Body of pancreas (tissue), 4 donors: ENCODE measurements at places on chromosomes 2 and 18. TPM values are rescaled to one million over a fixed set of nuclear protein-coding genes. Genes with fewer than 3 reads are reported as not detected.

DNA sequence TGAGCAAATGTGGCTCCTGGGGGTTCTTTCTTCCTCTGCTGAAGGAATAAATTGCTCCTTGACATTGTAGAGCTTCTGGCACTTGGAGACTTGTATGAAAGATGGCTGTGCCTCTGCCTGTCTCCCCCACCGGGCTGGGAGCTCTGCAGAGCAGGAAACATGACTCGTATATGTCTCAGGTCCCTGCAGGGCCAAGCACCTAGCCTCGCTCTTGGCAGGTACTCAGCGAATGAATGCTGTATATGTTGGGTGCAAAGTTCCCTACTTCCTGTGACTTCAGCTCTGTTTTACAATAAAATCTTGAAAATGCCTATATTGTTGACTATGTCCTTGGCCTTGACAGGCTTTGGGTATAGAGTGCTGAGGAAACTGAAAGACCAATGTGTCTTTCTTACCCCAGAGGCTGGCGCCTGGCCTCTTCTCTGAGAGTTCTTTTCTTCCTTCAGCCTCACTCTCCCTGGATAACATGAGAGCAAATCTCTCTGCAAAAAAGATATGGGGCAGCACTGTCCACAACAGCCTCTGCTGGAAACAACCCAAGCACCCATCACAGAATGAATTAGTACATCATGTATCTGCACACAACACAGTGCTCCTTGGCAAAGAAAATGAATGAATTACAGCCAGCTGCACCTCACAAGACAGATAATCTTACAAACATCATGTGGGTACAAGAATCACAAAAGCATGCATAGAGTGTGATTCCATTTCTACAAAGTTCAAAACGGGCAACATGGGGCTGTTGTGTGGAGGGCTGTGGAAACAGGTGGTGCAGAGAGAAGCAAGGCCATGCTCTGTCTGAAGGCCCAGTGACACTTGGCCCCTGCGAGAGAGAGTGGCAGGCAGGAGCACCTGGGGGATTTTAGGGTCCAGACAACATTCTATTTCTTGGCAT, 6.6 kb downstream of the IL1RN start:
- no peaks in the 10 kb centered on the region for H3K27me3 ChIP-seq
- H3K36me3 ChIP-seq = no peaks in the 10 kb centered on the region
- peaks cover 10% of the 10 kb centered on the region for H3K4me1 ChIP-seq
- no peak for DNase-seq

- H3K4me3 ChIP-seq = no peak overlapping the region
- H3K4me1 ChIP-seq = peaks cover 15% of the 10 kb centered on the region
- no peaks in the 10 kb centered on the region for H3K27me3 ChIP-seq
These were observed 91.6 kb downstream of the THNSL2 start for GRCh38 chr2:88261725-88262124.

GRCh38 chr2:157337978-157338377, 12.4 kb upstream of the ERMN start:
- no peaks in the 10 kb centered on the region for H3K36me3 ChIP-seq
- H3K4me1 ChIP-seq = peaks cover 5% of the 10 kb centered on the region
- H3K27me3 ChIP-seq = no peaks in the 10 kb centered on the region
- no peak overlapping the region for H3K27ac ChIP-seq
- DNase-seq = no peak

- no peak for DNase-seq
- H3K36me3 ChIP-seq = no peaks in the 10 kb centered on the region
- H3K4me1 ChIP-seq = peaks cover 5% of the 10 kb centered on the region
These were observed 17.5 kb downstream of the LYPD1 start for GRCh38 chr2:132652474-132652873.

DNA sequence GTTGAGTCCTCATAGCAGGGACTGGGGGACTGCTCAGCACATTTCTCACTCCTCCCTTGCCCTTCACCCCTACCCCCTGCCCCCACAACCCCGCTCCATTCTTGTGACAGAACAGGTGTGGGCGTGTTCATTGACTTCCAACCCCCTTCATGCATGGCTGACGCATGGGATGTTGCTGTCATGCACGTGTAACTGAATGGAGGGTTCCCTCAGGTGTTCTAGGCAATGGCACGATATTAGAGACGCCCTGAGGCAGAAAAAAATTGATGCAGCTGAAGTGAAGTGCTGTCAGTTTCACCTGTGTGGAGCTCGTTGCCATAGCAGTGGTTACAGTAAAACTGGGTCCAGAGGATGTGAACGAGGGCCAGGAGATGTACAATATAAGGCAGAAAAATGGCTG, 6.5 kb upstream of the THOC1 start:
- H3K4me1 ChIP-seq = peaks cover 4% of the 10 kb centered on the region
- peaks cover 3% of the 10 kb centered on the region for H3K27me3 ChIP-seq
- no peak overlapping the region for H3K27ac ChIP-seq
- DNase-seq = no peak
- H3K4me3 ChIP-seq = no peak overlapping the region

DNA sequence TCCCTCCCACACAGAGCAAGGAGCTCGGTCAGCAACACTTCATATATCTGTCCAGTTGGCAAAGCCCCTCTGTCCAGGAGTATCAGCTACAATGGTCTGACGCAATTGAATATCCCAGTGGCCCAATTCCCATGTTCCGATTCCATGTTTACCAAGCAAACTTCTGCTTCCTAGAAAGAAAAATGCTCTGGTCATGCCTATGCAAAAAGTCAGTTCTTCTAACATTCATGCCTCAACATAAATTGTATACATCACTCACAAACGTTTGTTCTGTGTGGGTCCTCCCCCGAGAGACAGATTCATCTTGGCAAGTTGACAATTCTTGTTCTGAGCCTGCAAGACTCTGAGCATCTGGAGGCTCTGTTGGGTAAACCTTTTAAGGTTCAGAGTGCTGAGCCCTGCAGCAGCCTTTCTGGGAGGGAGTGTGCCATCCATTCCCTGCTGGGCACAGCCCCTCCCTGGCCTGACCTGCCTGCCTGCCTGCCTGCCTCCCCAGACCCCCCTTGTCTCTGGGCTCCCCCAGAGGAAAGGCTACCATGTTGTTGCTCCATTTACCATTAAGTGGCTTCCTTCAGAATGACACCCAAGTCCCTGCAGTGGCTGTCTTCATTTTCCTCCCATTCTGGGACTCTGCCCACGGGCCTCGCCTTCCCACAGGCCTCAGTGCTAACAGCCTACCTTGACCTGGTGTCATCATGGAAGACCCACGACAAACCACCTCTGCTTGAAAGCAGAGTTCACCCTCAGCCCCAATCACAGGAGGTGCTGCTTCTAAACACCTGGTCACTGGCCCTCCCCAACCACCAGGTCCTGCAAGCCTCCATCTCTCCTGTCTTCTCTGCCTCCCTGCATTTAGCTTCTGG, 37.6 kb upstream of the TAF1B start:
- H3K4me1 ChIP-seq = peaks cover 28% of the 10 kb centered on the region
- DNase-seq = no peak
- no peaks in the 10 kb centered on the region for H3K27me3 ChIP-seq
- H3K27ac ChIP-seq = no peak overlapping the region
- no peak overlapping the region for H3K4me3 ChIP-seq
- H3K36me3 ChIP-seq = no peaks in the 10 kb centered on the region

- H3K4me1 ChIP-seq = no peaks in the 10 kb centered on the region
- H3K4me3 ChIP-seq = no peak overlapping the region
- H3K27ac ChIP-seq = no peak overlapping the region
- DNase-seq = peak; percentile 17
- H3K27me3 ChIP-seq = no peaks in the 10 kb centered on the region
These were observed 99.1 kb upstream of the HDAC4 start for GRCh38 chr2:239499726-239500573.

GRCh38 chr2:120496235-120496634, 150.3 kb downstream of the INHBB start:
- no peaks in the 10 kb centered on the region for H3K4me1 ChIP-seq
- DNase-seq = no peak
- H3K4me3 ChIP-seq = no peak overlapping the region
- no peaks in the 10 kb centered on the region for H3K27me3 ChIP-seq

DNA sequence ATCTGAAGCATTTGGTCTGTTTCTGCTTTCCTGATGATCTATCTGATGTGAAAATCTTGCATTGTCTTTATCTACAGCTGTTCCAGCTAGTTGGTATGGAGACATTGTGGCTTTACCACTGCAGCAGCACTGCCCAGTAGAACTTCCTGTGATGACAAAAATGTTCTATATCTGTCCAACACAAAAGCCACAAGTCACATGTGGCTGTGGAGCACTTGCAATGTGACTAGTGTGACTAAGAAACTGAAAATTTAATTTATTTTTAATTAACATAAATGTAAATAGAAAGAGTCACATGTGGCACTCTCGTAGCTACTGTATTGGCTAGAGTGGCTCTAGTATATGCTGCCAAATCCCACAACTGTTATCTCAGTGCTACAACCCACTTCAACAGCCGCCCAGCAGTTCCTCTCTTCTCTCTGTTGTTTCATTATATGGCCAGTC, 425.7 kb downstream of the SETBP1 start:
- H3K27ac ChIP-seq = no peak overlapping the region
- no peak overlapping the region for H3K4me3 ChIP-seq
- H3K36me3 ChIP-seq = no peaks in the 10 kb centered on the region
- H3K4me1 ChIP-seq = no peaks in the 10 kb centered on the region
- no peaks in the 10 kb centered on the region for H3K27me3 ChIP-seq

GRCh38 chr2:241584436-241584835, 25.9 kb downstream of the BOK start:
- H3K27me3 ChIP-seq = no peaks in the 10 kb centered on the region
- H3K4me1 ChIP-seq = no peaks in the 10 kb centered on the region
- no peak overlapping the region for H3K27ac ChIP-seq
- no peak for DNase-seq

- no peak overlapping the region for H3K4me3 ChIP-seq
- H3K27me3 ChIP-seq = no peaks in the 10 kb centered on the region
- H3K4me1 ChIP-seq = peaks cover 1% of the 10 kb centered on the region
- H3K36me3 ChIP-seq = no peaks in the 10 kb centered on the region
- H3K27ac ChIP-seq = no peak overlapping the region
These were observed 116.7 kb downstream of the PID1 start for GRCh38 chr2:229154381-229154780.

The DLX1 gene
- total RNA-seq = not detected

The HMSD gene
- total RNA-seq = not detected

The RTP5 gene
- not detected for total RNA-seq

The SKOR2 gene
- not detected for total RNA-seq
